ENCODE measurements at places on chromosomes 16 and 17. TPM values are rescaled to one million over a fixed set of nuclear protein-coding genes. Genes with fewer than 3 reads are reported as not detected.

- no peak for DNase-seq
Measured at GRCh38 chr17:65627108-65627507, 65.7 kb upstream of the AXIN2 start.

GRCh38 chr16:1428511-1428910, 2.4 kb upstream of the PERCC1 start:
- no peak for DNase-seq

The RNF157 gene
- total RNA-seq = 142 TPM

DNA sequence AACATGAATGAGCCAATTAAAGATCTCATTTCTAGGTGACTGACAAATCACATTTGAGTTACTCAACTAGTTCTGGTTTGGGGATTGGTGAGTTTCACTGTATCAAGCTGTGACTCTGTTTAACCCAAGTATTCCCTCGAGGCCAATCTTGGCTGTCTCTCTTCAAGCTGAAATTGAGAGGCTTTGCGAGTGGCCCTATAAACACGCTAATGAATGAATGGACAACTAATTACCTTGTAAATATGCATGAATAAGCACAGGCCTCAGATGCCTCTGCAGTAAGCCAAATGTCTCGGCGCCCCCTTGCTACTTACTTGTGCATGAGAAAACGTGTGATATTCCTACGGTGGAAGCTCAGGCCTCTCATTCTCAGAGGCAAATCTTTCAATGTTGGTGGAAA, 450.3 kb upstream of the PSMD7 start:
- no peak for DNase-seq

- no peak for DNase-seq
Measured at GRCh38 chr17:70013911-70014310, 61.1 kb upstream of the KCNJ16 start.

DNA sequence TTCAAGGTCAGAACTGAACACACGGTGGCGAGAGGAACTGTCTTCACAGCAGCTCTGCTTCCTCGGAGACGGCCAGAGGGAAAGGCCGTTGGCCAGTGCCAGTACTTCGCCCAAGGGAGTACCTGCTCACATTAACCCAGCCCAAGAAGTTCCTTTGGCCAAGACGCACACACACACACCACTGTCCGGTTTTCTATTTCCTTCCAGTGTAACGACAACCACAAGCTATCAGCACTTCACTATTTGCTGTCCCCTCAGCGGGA, 744 bp upstream of the GGNBP2 start:
- peak; percentile 63 for DNase-seq

- peak; percentile 45 for DNase-seq
Measured at GRCh38 chr17:6936370-6937028, 59.4 kb upstream of the ALOX12 start.

The PRR14 gene
- 12.2 TPM for total RNA-seq

DNA sequence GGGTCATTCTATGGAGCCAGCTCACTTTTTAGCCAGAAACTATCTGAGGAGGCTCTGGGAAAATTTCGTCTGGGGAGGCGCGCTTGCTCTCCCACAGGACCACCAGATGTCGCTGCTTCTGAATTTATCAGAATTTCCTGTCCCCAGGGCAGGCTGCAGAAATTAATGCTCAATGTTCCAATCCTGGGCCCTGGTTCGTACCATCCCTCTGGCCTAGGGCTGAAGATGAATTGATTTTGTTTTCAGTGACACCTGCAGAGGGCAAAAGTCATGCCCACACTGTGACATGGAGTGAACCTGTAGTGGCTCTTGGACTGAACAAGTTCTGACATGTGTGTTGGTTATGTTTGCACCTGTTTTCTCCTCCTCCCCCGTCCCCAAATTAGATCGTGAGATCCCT, 482.6 kb downstream of the NPIPA7 start:
- DNase-seq = peak; percentile 3

GRCh38 chr17:77329741-77330531, 189.2 kb downstream of the SEC14L1 start:
- no peak for DNase-seq

GRCh38 chr17:7023576-7024401, 939 bp downstream of the BCL6B start:
- DNase-seq = peak; percentile 88

The KRTAP1-1 gene
- total RNA-seq = not detected

- DNase-seq = no peak
Measured at GRCh38 chr17:1648173-1648962, 1.3 kb downstream of the RILP start.

DNA sequence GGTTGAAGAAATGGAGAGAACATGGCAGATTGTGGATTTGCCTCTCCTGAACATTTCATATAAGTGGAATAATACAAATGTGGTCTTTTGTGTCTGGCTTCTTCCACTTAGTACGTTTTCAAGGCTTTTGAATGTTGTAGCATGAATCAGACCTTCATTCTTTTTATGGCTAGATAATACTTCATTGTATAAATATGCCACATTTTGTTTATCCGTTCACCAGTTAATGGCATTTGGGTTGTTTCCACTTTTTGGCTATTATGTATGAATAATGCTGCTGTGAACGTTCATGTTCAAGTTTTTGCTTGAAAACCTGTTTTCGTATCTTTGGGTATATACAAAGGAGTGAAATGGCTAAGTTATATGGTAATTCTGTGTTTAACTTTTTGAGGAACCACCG, 130.4 kb downstream of the TANC2 start:
- no peak for DNase-seq

The KRT20 gene
- 2.7 TPM for total RNA-seq

DNA sequence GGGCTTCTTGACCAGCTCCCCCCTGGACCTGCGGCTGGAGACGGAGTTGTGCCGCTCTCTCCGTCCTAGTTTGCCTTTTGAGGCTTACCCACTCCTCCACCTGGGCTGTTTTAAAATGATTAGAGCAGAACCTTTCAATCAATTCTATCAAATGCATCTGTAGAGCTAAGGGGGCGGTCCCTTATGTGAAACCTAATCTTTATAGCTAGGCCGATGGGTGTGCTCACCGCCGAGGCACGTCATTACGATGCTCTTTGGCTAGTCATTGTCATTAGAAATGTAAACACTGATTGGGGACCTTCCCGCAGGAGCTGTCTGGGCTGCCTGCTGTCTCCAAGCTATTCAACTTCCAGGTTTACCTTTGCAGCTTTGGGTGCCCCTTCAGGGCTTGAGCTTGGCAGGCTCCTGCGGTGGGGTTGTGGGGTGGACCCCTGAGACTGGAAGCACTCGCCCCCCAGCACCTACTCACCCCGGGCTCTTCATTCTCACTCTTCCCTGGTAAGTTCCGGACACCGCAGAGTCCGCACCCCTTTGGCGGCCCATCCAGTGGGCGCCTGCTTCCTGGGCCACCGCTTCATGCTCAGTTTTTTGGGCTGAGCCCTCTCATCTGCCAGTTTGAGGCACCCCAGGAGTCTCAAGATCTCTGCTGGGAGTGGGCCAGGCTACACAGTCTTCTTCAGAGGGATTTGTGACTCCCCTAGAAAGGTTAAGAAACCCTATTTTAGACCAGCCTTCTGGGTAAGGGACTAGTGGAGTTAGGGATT, 20.9 kb upstream of the IL17C start:
- DNase-seq = no peak

The MGRN1 gene
- 51.5 TPM for total RNA-seq

DNA sequence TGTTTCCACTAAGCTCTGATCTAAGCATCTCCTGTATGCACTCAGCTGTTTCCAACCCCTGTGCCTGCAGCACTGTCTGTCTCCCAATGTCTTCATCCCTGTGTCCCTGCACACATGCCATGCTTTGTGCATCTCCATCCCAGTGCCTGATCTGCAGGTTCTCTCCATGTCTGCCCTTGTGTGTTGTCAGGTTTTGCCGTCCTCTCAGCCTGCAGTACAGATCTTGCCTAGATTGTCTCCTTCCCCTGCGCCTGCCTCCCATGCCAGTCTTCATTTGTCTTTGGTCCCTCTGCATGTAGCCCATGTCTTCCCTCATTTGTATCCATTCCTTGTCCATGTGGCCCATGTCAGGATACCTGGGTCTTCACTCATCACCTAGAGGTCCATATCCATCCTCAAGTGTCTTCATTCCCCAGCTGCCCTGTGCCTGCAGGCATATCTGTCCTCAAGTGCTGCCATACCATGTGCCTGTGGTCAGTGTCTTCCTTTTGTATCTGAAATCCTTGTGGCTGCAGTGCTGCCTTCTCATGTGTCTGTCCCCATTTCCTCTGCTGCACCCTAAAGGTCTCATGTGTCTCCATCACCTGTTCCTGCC, 71.5 kb downstream of the TNFRSF13B start:
- no peak for DNase-seq

The GRB2 gene
- total RNA-seq = 73.4 TPM

The DHX58 gene
- total RNA-seq = 4.4 TPM

- DNase-seq = no peak
Measured at GRCh38 chr16:14351647-14352046, 278.4 kb downstream of the PARN start.

The BIRC5 gene
- total RNA-seq = 3.3 TPM

DNA sequence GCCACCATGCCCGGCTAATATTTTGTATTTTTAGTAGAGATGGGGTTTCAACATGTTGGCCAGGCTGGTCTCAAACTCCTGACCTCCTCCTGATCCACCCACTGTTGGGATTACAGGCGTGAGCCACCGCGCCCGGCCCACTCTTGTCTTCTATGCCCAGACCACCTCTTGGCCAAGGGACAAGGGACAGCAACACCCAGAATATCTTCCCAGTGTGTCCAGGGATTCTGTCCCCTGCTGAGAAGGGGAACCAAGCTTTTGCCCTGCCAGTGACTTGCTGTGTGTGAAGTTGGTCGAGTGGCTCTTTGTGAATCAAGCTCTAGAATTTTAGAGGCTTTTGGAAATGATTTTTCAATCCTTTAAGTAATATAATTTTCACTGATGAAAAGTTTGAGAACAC, 1.7 kb upstream of the MPO start:
- DNase-seq = no peak

GRCh38 chr17:50938821-50939541, 72.8 kb upstream of the TOB1 start:
- no peak for DNase-seq

DNA sequence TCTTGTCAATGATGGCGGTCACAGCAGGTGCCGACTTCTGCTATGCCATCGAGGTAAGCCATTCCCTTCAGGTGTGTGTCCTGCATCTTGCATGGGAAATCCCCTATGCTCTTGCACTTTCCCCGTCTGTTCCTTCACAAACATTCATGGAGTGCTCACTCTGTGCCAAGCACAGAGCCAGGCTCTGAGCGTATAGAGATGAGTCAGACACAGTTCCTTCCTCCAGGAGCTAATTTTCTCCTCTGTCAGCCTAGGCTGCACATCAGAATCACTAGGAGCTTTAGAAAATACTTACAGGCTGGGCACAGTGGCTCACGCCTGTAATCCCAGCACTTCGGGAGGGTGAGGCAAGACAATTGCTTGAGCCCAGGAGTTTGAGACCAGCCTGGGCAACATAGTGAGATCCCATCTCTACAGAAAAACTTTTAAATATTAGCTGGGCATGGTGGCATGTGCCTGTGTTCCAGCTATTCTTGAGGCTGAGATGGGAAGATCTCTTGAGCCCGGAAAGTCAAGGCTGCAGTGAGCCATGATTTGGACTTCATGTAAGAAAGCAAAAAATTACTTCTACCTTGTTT, 14.1 kb downstream of the PRMT7 start:
- peak; percentile 2 for DNase-seq

DNA sequence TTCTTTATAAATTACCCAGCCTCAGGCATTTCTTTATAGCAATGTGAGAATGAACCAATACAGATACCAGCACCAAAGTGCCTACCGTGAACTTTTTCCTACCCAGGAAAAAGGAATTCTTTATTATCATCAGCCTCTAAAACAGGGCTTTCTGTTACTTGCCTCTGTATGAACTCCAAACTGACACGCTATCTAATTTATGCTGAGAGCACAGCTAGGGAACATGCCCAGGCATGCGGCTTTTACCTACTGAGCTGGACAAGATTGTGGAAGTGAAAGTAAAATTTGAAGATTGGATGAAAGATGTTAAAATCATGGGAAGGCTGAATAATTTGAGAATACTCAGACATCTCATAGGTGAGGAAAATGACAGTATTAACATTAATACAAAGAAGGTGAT, 24.4 kb upstream of the ADCY9 start:
- DNase-seq = no peak

The ABCA3 gene
- 11.7 TPM for total RNA-seq

- no peak for DNase-seq
Measured at GRCh38 chr16:67399749-67400704, 6.7 kb upstream of the TPPP3 start.

The AOC2 gene
- total RNA-seq = 1.00 TPM

DNA sequence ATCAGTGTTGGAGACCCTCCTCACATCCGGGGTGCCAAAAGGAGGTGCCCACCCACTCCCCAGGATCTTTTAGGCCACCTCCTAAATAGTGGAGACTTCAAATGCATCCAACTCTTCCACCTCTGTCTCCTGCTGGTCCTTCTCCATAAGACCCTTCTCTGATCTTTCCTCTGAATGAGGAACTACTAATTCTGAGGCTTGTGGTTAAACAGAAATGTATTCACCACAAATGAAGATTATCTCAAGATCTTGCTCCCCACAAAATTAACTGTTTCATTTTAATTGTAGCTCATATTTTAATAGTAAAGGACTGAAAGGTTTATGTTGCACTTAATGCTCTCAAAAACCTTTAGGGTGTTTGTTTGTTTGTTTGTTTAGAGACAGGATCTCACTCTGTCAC, 34.1 kb downstream of the TLE7 start:
- no peak for DNase-seq

The GRAPL gene
- total RNA-seq = 1.2 TPM

DNA sequence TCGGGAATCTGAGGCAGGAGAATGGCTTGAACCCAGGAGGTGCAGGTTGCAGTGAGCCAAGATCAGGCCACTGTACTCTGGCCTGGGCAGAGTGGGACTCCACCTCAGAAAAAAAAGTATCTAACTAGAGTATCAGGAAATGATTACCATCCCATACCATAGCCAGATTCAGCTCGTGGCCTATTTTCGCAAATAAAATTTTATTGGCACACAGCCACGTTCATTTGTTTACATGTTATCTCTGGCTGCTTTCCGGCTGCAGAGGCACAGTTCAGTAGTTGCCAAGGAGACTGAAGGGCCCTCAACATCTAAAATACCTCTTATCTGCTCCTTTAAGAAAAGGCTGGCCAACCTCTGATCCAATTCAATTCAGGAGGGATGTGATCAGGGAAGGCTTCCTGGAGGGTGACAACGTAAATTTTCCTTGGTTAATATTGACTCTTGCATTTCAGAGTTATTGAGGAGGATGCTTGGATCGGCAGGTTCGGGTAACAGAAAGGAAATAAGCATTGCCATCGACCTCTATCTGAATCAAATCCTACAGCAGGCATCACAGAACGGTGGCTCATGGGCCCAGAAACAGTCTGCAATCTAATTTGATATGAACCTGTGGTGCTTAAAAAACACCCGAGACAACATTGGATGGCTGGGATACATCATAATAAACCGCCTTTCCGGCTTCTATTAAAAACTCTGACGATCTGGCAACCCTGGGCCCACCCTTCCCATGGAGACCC, 73.8 kb downstream of the XYLT1 start:
- no peak for DNase-seq

Measured in gastrocnemius medialis (tissue), 4 donors.